T-helper 9 cell (primary cell): ENCODE measurements at places on chromosomes 3 and 15.

DNA sequence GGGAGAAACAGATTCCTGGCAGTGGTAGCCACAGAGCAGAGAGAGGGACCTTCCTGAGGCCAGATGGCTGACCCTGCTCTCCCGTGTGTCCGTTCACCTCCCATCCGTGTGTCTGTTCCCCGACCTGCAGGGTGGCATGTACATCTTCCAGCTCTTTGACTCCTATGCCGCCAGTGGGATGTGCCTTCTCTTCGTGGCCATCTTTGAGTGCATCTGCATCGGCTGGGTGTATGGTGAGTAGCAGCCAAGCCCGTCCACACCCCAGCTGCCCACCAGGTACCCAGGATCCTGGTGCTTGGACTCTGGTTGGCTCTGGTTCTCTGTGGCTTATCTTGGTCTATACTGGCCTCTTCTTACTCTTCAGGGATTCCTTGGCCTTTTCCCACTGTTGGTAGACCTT lies 59.5 kb upstream of the SLC6A1 start:
- no peak for DNase-seq

DNA sequence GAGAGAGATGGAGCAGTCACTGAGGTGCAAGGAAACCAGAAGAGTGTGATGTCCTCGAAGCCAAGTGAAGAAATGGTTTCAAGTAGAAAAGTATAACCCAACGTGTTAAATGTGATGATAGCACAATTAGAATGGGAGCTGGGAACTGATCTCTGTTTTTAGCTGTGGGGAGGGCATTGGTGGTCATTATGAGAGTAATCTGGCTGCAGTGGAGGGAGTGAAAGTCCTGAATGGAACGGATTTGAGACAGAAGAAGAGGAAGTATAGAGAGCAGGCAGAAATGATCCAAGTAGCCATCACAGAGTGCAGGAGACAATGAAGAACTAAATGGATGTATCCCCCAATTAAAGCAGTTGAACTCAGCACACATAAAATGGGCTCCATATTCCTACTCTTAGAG lies 235.3 kb downstream of the IGSF11 start:
- no peak for DNase-seq

DNA sequence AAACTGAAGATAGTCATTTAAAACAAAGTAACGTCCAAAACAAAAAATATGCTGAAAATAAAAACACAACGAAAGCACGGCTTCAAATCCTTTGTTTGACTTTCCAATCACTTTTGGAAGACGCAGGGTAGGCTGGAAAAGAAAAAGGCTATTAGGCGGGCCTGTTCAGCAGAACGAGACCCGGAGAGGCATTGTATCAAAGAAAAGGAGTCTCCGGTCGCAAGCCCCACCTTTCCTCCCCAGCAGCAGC lies 691 bp downstream of the SENP7 start:
- no peak for DNase-seq

GRCh38 chr15:47334805-47335535 lies 382.3 kb upstream of the SEMA6D start:
- DNase-seq: no peak

- DNase-seq: no peak
Measured at GRCh38 chr3:3685721-3686120, 113.5 kb upstream of the LRRN1 start.

DNA sequence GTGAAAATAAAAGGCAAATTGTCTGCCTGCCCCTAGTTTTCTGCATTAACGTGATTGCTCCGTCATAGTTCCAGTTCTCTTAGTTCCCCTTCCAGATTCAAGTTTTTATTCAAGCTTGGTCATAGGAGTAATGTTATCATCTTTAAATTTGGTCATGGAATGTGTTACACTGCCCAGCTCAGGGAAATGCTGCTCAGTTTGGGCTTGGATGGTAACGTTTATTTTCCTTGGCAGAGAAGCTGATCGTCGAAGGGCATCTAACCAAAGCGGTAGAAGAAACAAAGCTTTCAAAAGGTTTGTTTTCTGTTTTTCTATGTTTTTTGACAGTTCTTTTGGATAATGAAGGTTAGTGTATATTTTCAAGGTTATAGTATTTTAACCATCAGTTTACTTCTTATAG lies 118.4 kb upstream of the FLNB start:
- no peak for DNase-seq

- DNase-seq: no peak
Measured at GRCh38 chr3:37140899-37141541, 33.4 kb downstream of the LRRFIP2 start.

DNA sequence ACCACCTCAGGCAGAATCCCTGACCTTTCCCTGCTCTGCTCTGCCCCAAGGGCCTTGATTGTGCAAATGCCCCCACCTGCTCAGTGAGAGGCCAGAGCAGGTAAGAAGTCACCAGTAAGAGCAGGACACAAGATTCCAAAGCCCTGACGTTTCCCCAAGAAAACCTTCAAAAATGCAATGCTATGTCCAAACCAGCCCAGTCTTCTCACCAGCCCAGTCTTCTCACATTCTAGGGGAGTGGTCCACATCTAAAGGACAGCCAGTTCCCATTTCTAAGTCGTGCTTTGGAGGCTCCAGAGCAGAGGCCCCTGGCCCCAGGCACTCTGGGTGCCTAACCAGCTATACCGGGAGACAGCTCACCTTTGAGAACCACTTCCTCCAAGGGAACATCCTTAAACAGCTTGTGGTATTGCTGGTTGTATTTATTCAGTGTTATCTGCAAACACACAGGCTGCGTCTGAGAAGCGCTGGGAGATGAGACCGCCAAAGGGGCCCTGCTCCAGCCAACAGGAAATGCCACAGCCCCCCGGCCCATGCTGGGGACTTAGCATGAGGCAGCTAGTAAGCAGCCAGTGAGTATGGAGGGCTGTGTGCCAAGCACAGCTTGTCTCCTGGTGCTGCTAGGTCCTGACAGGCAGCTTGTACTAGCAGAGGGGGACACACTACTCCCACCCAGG lies 29.3 kb downstream of the GRAMD2A start:
- no peak for DNase-seq

DNA sequence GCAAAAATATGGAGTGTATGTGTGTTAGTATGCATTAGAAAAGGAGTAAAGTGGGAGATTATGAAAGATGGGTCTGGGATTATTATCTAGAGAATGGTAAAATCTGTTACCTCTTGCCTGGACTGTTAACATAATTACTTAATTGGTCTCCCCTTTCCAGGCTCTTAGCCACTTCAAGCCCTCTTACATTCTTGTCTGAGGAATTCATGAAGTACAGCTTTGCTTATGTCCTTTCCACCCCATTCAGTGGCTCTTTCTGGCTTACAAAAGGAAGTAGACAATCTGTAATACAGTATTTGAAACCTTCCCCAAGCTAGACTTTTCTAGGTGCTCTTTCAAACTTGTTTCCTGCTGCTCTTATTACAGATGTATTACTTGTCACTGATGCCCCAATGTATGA lies 129.8 kb downstream of the MBNL1 start:
- no peak for DNase-seq

- no peak for DNase-seq
Measured at GRCh38 chr3:74351213-74351612, 263.2 kb downstream of the CNTN3 start.

- DNase-seq: no peak
Measured at GRCh38 chr3:49294343-49294742, 17.3 kb upstream of the C3orf62 start.

DNA sequence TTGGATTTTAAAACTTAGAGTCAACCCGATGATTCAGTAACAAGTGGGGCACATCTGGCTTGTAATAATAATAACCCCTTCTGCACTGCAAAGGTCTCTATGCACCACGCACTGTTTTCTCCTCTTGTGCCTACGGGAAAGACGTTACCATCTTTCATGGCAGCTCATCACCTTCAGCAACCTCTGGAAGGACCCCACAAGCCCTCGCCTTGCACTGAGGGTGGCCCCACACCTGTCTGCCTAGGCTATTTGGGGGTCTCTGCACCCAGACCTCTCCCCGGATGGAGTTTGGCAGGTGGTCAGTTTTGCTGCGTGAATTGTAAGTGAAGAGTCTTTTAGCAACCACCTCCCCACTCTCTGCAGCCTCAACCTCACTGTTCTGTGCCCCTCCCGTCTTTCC lies 138.6 kb upstream of the MEF2A start:
- DNase-seq: no peak

GRCh38 chr3:34002569-34003100 lies 204.2 kb downstream of the PDCD6IP start:
- DNase-seq: no peak

DNA sequence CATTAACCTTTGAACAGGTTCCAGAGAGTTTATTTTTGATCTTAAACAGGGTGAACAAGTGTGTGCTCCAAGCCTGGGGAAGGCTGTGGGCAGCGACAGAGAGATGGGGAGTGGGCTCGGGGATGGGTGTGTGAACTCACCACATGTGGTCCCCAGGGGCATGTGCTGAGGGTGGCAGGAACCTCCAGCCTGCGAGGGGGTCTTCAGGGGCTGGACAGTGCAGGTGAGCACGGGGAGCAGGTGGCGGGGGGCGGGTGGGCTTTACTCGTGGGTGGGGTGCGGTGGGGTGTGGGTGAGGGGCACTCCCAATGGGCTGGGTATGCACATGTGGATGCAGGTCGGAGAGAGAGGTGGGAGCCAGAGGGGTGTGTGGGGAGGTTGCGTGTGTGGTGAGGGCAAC lies 9.6 kb upstream of the NTRK3 start:
- no peak for DNase-seq

- DNase-seq: no peak
Measured at GRCh38 chr3:15223685-15224572, 17.9 kb downstream of the CAPN7 start.

GRCh38 chr3:144059481-144059880 lies 87.9 kb downstream of the DIPK2A start:
- DNase-seq: no peak

- no peak for DNase-seq
Measured at GRCh38 chr3:106399761-106400160, 530.9 kb upstream of the CBLB start.

- DNase-seq: no peak
Measured at GRCh38 chr3:169348929-169349621, 314.4 kb downstream of the MECOM start.

DNA sequence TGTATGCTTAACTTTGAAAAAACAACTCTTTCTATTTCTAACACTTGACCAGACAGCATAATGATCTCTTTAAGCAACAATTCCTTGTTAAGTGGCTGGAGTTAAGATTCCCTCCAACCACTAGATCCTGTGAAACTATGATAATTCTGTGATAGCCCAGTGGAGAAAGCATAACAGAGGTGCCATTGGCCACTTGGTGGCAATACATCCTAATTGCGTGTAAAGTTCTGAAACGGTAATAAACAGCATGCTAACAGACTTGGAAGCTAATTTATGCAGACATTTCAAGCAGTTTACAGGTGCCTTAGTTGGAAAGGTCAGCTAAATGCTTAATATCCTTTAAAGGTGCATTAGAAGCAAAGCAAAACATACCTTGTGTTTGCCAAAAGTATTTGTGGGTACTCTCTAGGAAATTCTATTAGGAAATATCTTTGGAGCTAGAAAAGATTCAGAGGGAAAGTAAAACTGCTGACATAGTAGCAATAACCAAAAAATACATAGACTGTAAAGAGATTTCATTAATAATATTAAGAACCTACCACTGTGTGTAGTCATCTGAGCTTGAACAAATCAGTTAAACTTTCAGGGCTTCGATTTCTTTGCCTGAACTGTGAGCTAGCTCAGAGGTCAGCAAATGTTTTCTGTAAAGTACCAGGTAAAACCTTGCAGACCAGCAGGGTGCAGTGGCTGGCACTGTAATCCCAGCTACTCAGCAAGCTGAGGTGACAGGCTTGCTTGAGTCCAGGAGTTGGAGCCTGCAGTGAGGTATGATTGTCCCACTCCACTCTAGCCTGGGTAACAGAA lies 19.0 kb upstream of the CSTA start:
- DNase-seq: no peak

- no peak for DNase-seq
Measured at GRCh38 chr15:77026501-77027110, 31.7 kb downstream of the PSTPIP1 start.
